Cerebellar nuclear complex (tissue), 1 donor: ENCODE measurements at places on chromosomes 16 and 17.
A peak's percentile ranks its signal among the peaks of the same experiment; 100 is the strongest.

DNA sequence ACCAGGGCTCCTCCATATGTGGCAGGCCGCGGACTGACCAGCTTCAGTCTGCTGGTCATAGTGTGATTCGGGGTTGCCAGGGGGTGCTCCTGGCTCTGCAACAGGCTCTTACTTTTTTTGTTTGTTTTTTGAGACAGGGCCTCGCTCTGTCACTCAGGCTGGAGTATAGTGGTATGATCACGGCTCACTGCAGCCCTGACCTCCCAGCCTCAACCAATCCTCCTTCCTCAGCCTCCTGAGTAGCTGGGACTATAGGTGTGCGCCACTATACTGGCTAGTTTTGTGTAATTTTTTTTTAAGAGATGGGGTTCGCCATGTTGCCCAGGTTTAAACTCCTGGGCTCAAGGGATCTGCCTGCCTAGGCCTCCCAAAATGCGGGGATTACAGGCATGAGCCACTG is 11.8 kb upstream of the KCNH6 start:
- DNase-seq: no peak

DNA sequence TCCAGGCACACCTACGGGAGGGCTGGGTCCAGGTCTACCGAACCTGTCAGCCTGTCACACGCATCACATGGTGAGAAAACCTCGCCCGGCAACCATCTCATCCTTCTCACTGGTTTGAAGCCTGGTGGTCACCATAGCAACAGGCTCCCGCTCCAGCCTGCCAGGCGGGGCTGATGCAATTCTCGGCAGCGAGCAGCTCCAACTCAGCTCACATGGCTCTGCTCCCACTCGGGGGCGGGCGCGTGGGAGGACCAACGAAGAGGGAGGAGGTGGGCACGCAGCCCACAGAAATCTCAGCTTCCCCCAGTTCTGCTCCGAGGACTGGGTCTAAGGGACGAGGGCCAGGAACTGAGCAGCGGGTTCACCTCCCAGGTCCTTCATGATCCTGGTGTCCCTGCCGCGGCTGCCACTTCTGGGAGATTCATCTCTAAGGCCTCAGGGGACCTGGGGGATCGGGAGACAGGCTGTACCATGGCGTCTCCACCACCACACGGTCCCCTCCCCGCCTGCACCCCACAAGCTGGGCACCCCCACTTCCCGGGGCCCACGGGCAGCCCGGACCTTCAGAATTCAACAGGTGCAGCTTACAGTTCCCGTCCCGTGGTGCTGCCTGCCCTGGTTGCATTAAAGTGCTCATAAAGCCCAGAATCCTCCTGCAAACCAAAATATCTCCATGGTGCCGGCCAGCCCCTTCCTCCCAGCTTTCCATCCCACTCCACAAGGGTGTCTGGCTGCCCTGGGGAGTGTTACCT is 25.8 kb downstream of the ABR start:
- peak; percentile 43 for DNase-seq

DNA sequence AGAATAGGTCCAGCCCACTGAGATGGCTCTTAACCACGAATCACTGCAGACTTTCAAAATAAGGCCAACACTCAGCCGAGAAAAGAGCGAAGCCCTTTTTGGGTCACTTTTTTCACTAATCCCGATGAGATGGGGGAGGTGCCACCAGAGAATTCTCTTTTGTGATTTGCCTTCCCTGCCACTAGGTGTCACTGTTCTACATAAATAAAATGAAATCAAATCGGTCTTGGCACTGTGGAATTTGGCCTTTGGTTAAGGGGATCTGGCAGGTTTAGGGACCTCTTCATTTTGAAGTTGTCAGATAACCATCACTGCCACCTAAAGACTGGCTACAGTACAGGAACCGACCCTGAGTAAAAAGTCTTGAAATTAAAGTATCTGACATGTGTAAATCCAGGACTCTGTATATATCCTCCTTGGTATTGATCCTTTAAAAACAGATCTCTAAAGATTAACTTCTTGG is 147.0 kb downstream of the HS3ST4 start:
- no peak for DNase-seq

- DNase-seq: no peak
These were observed 3.8 kb upstream of the GCSH start for GRCh38 chr16:81099958-81100357.

- no peak for DNase-seq
These were observed 1.1 kb upstream of the STUB1 start for GRCh38 chr16:678858-679813.

- no peak for DNase-seq
These were observed 20.5 kb upstream of the CPD start for GRCh38 chr17:30358055-30358760.

DNA sequence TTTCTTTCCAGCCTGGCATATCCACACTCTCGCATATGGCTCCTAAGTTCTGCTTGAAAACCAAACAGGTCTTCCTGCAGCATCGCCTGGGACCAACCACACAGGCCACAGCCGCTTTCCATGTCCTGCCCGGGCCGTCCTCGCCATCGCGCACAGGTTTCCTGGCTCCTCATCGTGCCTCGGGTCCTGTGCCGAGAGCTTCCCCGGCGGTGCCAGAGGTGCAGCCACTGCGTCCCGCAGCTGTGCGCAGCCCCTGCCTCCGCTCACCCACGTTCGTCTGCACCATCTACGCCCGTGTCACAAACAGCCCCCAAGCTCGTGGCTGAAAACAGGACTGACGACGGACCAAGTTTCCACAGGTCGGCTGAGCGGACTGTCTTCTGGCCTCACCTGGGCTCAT is 6.3 kb upstream of the ZFPM1 start:
- no peak for DNase-seq

GRCh38 chr16:74019612-74020011 is 277.0 kb upstream of the PSMD7 start:
- no peak for DNase-seq

GRCh38 chr16:89505204-89506112 is 2.7 kb upstream of the SPG7 start:
- no peak for DNase-seq

DNA sequence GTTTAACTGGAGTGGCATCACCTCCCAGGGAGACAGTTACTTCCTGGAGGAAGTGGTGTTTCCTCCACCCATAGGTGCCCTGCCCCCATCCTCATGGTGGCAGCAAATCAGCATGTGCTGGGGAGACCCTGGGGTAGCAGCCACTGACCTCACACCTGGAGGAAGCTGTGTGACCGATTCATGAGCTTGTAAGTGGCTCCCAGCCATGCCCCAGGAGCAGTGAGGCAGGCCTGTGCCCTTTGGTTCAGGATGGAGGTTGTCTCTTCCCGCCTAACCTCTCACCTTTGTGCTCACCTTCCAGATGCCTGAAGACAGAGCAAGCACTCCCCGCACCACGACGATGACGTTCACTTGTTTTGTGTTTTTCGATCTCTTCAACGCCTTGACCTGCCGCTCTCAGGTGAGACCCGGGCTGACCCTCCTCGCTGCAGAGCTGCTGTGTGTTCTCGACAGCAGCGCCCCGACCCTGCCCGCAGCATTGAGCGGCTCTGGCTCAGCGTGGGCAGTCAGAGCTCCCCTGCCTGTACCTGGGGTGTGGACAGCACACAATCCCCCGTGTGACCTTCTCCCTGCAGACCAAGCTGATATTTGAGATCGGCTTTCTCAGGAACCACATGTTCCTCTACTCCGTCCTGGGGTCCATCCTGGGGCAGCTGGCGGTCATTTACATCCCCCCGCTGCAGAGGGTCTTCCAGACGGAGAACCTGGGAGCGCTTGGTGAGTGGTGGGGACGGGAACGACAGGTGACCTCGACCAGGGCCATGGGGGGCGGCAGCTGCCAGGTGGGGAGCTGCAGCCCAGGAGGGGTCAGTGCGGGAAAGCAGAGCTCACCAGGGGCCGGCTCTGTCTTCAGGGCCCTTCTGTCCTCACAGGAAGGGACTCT is 42.8 kb downstream of the MEAK7 start:
- no peak for DNase-seq

DNA sequence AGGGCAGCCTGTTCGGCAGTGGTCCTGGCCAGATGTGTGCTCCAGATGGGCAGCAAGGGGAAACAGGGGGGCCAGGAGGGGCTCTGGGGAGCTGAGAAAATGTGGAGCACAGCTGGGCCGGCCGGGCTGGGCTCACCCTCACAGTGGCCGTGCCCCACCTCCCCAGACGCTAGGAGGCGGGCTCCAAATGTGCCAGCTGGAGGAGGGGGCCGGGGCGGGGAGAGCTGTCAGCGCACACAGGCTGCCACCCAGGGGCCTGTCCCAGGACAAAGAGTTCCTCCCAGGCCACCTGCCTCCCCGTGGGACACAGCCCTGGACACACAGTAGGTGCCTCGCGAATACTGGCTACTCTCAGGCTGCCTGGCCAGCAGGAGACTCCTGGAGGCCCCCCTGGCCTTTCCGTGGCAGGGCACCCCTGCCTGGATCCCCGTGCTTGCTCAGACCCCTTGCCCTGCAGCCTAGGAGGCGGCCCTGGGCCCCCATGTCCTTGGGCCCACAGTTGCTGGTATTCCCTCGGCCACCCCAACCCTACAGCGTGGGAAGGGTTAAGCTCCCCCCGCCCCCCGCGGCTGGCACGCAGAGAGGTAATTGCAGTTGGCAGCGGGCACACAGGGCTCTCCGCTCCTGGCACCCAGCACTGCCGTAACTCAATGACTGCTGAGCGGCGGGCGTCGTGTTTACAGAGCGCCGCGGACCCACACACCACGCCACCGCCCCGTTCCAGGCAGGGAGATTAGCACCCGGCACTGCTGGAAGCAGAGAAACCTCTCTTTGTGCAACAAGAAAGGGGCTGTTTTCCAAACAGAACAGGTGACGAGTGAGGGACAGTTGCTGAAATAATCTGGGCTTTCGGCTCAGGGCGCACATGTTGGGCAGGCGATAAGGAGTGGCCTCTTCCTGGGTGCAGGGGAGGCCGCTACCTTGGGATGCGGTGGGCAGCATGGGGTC is 32.2 kb downstream of the BAHCC1 start:
- DNase-seq: no peak

DNA sequence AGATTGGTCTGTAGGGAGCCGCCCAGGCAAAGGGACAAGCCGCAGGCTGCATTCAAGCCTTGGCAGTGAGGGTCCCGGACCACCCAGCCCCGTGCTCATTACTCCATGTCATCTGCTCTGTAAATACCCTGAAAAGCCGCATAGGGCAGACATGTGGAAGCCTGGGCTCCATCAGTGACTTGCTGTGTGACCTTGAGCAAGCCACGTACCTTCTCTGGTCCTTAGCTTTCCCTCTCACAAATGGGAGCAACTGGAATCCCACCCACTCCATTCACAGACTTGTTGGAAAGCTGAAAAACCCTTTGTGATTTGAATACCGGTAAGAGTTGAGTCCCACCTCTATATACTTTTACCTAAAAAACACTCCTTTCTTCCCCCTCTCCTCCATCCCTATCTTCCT is 11.9 kb downstream of the CAMKK1 start:
- DNase-seq: no peak
